ENCODE measurements at places on chromosomes 2 and 18.

DNA sequence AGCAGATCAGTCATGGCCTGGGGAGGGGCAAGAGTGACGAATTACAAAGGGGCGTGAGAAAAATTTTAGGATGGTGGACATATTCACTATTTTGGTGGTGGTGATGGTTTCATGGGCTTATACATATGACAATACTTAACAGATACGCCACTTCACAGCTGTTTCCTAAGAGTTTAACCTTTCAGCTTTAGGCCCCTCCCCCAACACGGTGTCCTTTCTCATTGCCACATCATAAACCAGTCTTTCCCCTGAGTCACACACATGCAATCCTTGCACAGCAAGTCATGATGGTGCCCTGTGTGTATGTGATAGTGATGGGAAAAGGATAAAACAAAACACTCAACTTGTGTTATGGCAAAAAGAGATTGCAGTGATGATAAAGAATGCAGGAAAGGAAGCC lies 47.6 kb upstream of the IL1R1 start:
- DNase-seq, result peak; percentile 25

GRCh38 chr2:217863883-217864282 lies 138.9 kb downstream of the TNS1 start:
- no peak for DNase-seq

DNA sequence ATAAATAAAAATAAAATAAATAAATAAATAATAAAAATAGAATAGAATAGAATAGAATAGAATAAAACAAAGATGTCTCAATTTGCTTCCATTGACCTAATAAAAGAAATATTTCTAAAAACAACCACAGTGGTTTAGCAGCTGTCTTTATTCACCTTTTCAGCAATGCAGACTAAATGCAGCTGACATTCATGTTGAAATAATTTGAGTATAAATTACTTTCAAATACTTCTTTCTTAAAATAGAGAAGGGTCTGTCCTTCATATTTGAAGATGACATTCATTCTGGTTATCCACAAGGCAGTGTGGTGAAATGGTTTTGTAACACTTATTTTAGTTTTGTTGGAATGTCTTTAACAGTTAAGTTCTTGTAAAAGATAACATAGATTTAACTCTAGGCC lies 469.4 kb downstream of the IRS1 start:
- no peak for DNase-seq

DNA sequence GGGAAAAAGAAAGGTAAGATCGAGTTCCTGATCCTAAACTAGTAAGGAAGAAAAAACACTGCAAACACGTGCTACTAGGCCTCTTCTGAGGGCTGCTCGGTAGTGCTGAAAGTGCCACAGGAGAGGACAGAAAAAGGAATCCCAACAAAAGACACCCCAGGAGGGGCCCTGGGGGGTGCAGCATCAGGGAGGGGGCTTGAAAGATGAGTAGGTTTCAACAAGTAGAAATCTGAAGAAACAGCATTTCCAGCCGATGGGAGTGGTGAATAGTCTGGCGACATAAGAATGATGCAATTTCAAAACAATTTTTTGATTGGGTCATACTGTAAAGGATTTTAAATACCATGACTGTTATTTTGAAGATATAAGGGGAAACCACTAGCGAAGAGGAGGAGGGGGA lies 98.6 kb downstream of the NOL10 start:
- DNase-seq, result no peak

DNA sequence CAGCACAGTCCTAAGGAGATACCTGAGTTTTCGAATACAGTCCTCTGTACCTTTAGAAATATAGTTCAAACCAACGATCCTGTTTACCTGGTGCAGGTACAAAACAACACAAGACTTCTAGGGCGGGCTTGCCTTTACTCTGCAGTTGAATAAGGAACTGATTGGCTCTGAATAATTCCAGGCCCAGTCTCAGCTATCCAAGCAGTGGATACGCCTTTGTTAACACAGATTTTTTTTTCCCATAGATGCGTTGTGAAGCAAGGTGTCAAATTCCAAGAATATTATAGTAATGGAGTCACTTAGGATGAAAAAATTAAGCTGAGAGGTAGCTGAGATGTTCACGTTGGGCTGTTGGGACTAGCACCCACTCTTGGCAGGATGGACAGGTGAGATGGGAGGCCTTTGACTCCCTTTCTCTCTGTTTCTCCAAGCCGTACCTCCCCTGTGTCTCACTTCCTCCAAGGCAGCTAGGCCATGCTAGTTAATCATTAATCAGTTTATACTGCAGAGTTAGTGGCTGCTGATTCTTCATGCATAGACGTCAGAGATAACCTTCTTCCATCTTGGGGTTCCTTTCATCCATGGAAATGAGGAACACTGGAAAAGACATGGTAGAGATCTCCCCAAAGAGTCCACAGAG lies 380.8 kb upstream of the ACVR2A start:
- DNase-seq, result no peak

DNA sequence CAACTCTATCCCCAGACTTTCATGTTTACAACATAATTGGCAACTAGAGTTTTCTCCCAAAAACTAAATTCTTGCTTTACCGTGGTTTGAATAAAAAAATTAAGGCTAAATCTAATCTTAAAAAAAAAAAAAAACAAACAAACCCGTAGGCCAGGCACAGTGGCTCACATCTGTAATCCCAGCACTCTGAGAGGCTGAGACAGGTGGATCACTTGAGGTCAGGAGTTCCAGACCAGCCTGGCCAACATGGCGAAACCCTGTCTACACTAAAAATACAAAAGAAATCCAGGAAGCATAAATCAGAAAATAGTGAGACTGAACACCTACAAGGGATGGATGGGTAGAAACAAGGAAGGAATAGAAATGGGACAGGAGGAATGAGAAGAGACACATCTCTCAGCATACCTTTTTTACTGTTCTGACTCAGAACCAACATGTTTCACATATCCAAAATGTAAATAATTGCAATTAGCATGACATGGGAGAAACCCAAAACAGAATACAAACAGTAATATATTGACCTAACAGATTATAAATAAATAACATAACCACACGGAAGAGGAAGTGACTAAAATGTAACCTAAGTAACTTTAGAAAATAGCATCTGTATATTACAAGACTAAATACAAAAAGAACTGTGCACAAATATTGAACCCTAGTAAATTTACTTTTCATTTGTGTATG lies 17.5 kb downstream of the MGAT4A start:
- no peak for DNase-seq

GRCh38 chr2:38719706-38720105 lies 31.5 kb downstream of the SRSF7 start:
- no peak for DNase-seq

DNA sequence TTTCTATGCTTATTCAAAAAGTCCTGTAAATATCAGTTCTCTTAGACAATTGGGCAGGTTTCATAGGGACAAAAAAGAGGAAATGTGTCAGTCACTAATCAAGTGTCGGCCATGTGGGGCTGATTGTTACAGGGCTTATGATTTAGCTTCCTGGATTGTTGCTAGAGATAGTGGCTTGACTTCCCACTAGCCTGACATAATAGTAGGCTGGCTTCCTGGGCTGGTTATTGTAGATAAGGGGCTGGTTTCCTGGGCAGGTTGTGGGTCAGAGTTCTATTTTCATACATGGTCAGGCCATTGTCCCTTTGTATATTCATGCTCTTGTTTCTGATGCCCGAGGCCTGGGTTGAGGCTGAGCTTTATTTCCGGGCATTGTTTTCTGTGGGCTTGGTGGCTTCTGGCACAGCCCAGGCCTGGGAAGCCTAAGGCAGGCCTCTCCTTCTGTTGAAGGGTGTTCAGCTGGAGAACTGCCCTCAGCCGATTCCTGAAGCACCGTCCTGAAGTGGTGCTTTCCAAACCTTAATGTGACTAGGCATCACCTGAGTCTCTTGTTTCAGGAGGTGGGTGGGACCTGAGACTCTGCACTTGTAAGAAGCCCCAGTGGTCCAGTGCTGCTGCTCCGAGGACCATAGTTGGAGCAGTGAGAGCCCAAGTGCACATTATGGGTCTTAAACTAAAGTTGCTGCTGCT lies 37.0 kb downstream of the CD8B2 start:
- DNase-seq, result no peak

DNA sequence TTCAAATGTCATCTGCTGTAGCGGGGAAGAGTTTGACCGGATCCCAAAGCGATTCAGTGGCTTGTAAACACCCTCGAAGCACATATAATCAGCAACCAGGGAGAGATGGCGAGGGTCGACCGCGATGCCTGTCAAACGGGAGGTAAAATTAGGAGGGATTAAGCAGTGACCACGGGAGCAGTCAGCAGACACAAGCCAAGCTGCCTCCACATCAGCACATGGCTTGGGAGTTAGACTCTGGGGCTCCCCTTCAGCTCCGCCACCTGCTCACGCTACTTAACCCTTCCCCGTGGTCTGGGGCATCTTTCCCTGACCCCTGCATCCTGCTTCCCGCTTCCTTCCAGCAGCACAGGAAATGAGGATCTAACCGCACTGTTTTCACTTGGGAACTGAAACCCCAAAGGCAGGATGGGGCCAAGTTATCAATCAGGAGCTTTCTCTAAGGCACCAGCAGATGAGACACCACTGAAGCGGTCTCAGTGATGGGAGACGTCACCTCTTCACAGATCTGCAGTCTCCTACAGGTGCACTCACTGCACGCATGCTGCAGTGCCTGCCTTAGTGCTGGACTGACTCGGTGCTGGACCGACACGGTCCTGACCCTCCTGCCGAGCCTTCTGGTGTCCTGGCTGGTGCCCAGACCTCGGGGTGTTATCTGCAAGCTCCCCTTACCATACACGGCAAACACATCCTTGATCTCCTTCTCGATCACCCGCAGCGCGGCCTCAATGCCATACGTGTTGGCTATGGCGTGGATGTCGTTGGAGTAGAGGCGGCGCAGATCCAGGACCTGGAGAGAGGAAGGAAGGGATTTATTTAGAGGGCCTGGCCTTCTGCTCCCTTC lies 77.5 kb downstream of the POLR1A start:
- DNase-seq, result no peak

DNA sequence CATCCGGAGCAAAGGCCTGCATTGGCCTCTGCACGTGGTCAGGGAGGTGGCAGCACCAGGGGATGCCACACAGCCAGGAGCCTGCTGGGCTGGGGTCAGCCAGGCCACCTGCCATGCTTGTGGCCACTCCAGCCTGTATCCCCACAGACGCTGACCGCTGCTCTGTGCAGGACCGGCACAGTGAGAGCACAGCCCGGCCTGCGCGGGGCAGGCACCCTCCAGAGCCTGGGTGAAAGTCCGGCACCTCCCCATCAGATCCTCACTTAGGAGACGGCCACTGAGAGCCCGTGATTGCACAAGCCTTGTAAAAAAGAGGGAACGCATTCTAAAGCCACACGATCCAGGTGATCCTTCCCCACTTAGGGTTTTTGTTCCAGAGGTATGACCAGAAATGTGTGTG lies 42.2 kb downstream of the TWIST2 start:
- DNase-seq, result no peak

DNA sequence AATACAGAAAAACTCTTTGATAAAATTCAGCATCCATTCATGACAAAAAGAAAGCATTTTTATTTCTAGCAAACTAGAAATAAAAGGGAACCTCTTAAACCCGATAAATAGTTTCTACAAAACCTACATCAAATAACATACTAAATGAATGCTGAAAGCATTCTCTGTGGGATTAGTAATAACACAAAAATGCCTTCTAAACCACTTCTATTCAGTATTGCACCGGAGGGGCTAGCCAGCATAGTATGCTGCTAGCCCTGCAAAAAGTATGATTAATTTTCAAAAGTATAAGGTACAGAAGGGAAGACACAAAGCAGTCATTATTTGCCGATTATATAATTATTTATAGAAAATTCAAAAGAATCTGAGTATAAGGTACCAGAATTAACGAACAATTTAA lies 145.2 kb downstream of the DTNB start:
- no peak for DNase-seq

GRCh38 chr2:50895041-50895440 lies 136.9 kb downstream of the NRXN1 start:
- no peak for DNase-seq

DNA sequence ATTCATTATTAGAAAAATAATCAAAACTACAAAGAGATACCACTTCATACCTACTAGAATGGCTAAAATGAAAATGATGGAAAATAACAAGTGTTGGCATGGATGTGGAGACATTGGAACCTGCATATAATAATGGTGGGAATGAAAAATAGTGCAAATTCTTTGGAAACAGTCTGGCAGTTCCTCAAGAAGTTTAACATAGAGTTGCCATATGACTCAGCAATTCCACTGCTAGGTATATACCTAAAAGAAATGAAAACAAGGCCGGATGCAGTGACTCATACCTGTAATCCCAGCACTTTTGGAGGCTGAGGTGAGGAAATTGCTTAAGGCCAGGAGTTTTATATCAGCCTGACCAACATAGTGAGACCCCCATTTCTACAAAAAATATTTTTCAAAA lies 41.6 kb upstream of the ACYP2 start:
- DNase-seq, result no peak

DNA sequence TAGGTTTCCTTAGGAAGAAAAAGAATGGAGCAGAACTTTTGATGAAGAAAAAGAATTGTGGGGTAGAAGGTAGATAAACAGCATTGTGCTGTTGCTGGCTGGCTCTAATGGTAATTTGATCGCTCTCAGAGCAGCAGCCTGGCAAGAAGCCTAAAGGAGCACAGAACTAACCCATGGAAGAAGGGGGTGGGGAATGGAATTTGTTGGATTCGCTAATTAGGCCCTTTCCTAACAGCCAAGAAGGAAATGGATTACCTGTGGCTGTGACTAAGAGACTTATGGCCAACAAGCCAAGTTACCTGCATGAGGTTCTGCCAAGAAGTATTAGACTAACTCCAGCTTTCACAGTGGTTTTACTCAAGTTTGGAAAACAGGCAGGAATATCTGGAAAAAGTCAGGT lies 210.6 kb downstream of the IKZF2 start:
- DNase-seq, result no peak

- no peak for DNase-seq
Observed at GRCh38 chr2:160836755-160837154, 323.5 kb upstream of the TANK start.

GRCh38 chr18:10604182-10604581 lies 78.4 kb downstream of the NAPG start:
- DNase-seq, result no peak

DNA sequence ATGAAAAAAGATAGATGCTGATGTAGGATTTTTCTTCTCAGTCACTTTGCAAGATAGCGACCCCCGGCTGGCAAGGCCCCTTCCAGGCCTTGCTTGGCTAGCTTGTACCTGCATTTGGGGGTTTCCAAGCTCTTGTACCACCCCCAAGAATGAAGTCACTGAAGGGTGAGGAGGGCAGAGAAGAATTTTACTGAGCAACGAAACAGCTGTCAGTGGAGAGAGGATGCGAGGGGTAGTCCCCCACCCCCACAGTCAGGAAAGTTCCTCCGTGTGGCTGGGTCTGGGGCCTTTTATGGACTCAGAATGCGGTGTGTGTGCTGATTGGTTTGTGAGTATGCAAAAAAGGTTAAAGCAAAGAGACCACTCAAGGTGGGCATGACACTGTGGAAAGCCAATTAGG lies 382.0 kb downstream of the GPD2 start:
- DNase-seq, result no peak

- DNase-seq, result no peak
Observed at GRCh38 chr2:157262248-157262647, 4.7 kb downstream of the GALNT5 start.

GRCh38 chr18:80239830-80240229 lies 7.5 kb downstream of the PARD6G start:
- no peak for DNase-seq

GRCh38 chr18:6210349-6211173 lies 204.2 kb downstream of the L3MBTL4 start:
- DNase-seq, result no peak

Data from activated CD4-positive, alpha-beta T cell treated with anti-CD3 and anti-CD28 coated beads, Interleukin-2, amount 50 U/mL, for 4 hours (primary cell).